ENCODE measurements at places on chromosomes 11 and 22. TPM values are rescaled to one million over a fixed set of nuclear protein-coding genes. Genes with fewer than 3 reads are reported as not detected.

The CRYBB3 gene
- not detected for total RNA-seq

The GGT5 gene
- total RNA-seq, result not detected

The CEP126 gene
- 0.86 TPM for total RNA-seq

DNA sequence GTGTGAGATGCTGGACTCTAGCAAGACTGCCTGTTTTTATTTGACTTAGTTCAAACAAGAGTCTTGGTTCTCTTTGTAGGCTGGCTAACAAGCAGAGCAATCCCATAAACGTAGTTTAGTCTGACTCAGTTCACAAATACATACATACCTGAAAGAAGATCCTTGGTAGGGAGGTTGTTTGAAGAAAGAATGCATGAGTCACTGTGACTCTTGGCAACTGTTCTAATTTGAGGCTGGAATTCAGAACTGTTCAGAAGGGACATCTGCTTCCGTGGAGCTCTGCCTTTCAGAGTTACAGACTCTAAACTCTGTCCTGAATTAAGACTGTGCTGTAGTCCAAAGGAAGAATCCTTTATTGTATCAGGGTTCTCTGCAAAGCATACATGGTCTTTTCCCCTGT lies 32.2 kb downstream of the C2CD3 start:
- DNase-seq, result peak; percentile 99

GRCh38 chr11:73156686-73157085 lies 14.6 kb upstream of the FCHSD2 start:
- no peak for DNase-seq

The OOSP1 gene
- total RNA-seq, result not detected

The TECTA gene
- total RNA-seq, result 0.32 TPM

DNA sequence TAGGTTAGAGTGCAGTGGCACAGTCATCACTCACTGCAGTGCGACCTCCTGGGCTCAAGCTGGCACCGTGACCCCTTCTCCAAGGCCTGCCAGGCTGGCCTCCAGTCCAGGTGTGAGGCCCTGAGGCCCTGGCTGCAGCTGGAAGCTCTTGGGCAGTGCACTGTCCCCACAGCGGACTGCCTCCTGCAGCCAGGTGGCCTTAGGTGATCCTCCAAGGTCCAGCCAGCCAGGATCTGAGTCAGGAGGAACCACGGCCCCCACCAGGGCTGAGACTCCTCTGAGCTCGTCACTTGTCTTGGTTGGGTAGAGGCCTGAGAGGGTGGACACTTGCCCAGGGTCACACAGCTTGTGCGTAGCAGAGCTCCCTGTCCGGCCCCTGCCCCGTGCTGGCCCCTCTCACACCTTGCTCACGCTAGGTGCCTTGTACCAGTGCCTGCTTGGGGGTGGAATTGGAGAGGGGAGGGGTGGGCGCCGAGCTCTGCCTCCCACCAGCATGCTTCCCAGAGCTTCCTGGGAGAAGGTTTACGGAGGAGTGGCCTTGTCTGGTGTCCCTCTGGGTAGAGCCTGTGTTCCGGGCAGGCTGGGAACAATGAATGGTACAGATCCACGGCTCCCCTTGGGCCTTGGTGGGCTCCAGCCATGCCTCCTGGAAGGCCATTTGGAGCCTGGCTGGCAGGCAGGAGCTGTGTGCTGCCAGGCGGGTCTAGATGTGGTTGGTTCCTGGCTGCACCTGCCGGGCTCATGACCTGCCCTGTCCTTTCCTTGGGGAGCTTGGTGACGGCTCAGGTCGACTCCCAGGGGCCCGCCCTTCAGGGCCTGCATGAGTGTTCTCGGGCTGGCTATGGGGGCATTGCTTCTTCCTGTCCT lies 20.6 kb downstream of the KCNQ1 start:
- no peak for DNase-seq

DNA sequence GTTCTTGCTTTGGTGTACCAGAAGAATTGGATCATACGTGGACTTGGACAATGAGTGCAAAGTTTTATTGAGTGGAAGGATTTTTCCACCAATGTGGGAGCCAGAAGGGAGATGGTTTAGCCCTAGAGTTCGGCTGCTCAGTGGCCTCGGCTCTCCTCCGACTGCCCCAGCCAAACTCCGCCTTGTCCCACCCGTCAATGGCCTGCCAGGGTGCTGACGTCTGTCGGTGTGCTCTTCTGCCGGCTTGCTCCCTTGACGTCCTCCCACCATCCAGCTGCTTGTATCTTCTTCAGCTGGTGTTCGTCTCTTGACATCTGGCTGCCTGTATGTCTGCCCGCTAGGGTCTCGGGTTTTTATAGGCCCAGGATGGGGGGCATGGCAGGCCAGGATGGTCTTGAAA lies 154.8 kb downstream of the APOL5 start:
- DNase-seq, result no peak

All from M059J (cell line).